ENCODE measurements at places on chromosomes 16 and 17.
A peak's percentile ranks its signal among the peaks of the same experiment; 100 is the strongest.

GRCh38 chr17:56152874-56153602 lies at the start of gene ANKFN1:
TSS of gene ANKFN1 (plus strand) at chr17:56153475. CDS start at chr17:56212668, 59,193 bp downstream.
- no peak for DNase-seq

DNA sequence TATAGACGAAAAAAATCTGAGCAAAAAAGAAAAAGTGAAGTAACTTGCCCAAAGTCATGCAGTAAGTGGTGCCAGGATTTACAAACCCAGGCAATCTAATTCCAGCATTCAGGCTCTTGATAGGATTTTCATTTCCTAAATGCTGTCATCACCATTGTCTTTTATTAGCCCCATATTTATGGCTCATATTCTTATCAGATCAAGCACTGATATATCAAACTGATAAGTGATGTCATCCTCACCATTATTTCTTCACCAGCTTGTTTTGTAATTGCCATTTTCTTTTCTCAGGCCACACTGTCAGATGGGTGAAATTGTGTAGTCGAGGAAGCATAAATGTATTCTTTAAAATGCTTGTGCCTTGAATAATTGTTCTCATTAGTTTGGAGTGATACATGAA lies 1.3 kb downstream of the RAD51C start:
- DNase-seq: no peak

DNA sequence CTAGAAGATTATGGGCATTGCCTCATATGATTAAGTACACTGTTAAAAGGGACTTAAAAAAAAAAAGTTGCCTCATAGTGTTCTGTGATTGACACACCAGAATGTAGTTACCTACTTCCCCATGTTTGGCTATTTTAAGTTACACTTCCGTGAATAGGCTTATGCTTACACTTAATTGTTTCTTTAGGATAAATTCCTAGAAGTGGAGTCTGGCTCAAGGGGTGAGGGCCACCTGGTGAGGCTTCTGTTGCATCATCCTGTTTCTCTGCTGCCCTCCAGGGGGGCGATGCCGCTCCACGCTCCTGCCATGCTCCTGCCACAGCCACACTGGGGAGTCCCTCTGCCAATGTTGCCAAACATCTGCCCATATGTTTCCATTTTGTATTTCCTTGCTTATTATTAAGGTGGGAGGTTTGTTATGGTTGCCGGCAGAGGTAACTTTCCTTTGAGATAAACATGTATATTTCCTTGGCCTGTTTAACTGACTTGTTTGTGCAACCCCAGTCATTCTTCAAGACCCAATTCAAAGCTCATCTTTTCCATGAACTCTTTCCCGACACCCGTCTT lies 73.1 kb downstream of the KSR1 start:
- no peak for DNase-seq

GRCh38 chr16:29680180-29680598 lies 1.2 kb downstream of the QPRT start:
- peak; percentile 55 for DNase-seq

GRCh38 chr16:34050787-34051320 lies 591.4 kb downstream of the TP53TG3F start:
- DNase-seq: no peak

GRCh38 chr16:10992112-10992511 lies 47.7 kb downstream of the CLEC16A start:
- peak; percentile 57 for DNase-seq

DNA sequence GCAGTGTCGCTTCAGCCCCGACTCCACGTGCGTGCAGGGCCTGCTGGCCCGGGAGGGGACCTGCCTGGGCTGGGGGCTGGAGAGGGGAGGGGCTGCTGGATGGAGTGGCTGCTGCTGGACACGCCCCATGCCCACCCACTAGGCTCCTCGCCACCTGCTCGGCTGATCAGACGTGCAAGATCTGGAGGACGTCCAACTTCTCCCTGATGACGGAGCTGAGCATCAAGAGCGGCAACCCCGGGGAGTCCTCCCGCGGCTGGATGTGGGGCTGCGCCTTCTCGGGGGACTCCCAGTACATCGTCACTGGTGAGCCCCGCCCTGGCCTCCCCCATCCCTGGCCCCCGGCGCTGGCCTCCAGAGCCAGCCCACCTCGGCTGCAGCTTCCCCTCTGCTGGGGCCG lies 2.4 kb downstream of the BRICD5 start:
- no peak for DNase-seq

DNA sequence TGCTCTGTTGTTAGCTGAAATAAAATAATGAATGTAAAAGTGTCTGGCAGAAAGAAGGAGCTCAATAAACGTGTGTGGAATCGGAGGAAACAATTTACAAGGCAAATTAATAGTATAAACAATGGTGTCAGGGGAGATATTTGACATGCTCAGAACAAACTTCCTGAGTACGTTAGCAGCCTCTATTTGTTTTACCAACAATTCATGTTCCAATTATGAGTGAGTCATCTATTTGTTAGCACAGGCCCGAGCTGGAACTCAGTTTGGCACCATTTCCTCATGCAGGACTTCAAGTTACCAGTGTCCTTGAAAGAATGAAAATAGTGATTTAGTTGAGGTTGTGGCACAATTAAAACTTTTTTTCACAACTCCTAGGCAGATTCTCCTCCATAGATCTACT lies 9.1 kb downstream of the ASIC2 start:
- peak; percentile 33 for DNase-seq

GRCh38 chr17:19313066-19313745 lies 49.3 kb downstream of the B9D1 start:
- DNase-seq: no peak

GRCh38 chr17:67912088-67912487 lies 84.2 kb downstream of the C17orf58 start:
- no peak for DNase-seq

DNA sequence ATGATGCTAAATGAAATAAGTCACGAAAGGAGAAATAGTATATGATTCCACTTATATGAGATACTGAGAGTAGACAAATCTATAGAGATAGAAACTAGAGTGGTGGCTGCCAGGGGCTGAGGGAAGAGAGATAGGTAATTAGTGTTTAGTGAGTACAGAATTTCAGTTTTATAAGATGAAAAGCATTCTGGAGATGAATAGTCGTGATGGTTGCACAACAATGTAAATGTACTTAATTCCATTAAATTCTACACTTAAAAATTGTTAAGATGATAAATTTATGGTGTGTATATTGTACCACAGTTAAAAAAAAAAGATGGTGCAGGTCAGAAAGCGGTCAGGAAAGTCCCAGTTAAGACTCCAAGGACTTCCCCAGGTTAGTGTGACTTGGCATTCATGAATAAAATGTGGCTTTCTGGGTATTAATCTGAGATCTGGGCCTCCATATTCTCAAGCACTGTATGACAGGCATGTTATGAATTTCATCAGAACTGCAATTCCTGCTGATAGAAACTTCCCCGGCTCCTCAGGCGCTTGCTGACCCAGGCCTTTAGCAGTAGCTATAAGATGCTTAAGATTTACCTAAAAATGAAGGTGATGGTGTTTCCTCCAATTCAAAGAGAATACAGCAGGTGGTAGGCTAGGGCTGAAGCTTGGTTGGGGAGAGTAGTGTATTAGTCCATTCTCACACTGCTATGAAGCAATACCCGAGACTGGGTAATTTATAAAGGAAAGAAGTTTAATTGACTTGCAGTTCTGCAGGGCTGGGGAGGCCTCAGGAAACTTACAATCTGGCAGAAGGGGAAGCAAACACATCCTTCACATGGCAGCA lies 115.3 kb upstream of the SOX9 start:
- no peak for DNase-seq

DNA sequence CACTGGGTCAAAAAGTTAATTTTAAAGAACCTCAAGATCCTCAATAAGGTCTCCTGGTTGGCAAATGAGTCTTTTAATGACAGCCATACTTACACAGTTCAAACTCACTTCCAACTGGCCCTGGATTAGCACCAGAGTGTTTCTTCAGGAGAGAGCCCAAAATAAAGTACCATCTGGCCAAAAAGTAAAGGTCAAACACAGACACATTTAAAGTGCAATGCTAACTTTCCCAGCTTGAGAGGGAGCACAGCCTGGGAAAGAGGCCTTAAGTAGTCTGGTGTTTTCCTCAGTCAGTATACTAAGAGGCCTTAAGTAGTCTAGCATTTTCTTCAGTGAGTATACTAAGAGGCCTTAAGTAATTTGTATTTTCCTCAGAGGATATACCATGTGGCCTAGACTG lies 46.6 kb upstream of the ERN1 start:
- DNase-seq: no peak

DNA sequence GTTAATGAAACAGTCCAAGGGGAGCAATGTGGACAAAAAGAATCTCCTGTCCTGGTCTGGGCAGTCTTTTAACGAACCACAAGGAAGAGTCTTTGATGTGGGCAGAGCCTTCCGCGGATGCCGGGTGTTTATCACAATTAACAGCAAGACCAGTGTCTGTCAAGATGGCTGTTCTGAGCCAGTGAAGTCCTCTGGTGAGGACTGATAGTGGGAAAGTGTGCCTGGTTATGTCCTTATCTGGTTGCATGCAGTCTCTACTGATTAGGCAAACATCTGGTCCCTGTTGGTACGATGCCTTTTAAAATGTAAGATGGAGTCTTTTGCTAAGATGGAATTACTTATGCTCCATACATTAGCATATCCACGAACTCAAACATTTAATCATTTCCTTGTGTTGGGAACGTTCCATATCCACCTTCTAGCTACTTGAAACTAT lies 88.5 kb downstream of the ZNF18 start:
- DNase-seq: no peak

- DNase-seq: no peak
Observed at GRCh38 chr16:57153841-57154240, 32.0 kb downstream of the PSME3IP1 start.

- DNase-seq: no peak
Observed at GRCh38 chr17:73093286-73093685, 798 bp upstream of the SLC39A11 start.

- DNase-seq: no peak
Observed at GRCh38 chr16:28301620-28302019, 9.3 kb downstream of the SBK1 start.

- DNase-seq: no peak
Observed at GRCh38 chr16:1053700-1054368, 18.7 kb upstream of the SSTR5 start.

DNA sequence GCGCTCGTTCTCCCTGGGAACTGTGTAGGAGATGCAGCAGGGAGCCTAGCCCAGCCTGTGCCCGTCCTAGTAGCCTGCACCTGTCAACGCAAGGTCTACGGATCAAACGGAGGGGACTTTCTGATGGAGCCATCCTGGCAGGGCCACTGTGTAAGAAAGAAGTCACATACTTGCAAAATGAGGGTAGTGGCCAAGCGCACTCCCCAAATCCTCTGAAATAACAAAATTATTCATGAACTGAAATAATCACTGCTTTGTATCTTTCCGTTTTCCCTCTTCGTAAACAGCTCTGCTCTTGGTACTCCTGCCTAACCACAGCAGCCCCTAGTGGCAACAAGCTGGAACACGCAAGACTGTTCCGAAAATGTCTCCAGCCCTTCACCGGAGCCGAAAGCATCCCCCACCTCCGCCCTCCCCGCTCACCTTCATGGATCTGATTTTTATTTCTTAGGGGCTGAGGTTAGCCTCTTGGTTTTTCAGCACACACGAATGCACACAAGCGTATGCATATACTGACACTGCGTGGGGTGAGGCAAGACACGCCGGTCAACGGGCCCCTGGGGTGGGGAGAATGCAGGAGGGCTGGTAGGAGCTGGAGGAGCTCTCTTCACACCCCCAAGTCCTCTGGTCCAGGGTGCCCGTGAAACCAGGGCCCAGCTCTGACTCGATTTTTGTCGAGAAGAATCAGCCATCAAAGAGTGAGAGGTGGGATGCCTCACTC lies 100.8 kb downstream of the ABCC12 start:
- peak; percentile 16 for DNase-seq

DNA sequence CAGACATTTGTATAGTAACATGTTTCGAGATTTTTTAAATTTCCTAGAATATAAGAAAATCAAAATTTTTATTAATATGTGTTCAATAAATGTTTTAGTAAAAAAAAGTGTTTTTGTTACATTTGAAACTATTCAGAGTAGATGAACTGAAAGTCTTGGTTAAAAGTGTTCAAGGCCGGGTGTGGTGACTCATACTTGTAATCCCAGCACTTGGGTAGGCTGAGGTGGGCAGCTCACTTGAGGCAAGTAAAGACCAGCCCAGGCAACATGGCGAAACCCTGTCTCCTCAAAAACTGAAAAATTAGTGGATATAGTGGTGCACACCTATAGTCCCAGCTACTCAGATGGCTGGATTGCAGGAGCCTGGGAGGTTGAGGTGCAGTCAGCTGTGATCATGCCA lies 16.8 kb upstream of the PHKG2 start:
- no peak for DNase-seq

DNA sequence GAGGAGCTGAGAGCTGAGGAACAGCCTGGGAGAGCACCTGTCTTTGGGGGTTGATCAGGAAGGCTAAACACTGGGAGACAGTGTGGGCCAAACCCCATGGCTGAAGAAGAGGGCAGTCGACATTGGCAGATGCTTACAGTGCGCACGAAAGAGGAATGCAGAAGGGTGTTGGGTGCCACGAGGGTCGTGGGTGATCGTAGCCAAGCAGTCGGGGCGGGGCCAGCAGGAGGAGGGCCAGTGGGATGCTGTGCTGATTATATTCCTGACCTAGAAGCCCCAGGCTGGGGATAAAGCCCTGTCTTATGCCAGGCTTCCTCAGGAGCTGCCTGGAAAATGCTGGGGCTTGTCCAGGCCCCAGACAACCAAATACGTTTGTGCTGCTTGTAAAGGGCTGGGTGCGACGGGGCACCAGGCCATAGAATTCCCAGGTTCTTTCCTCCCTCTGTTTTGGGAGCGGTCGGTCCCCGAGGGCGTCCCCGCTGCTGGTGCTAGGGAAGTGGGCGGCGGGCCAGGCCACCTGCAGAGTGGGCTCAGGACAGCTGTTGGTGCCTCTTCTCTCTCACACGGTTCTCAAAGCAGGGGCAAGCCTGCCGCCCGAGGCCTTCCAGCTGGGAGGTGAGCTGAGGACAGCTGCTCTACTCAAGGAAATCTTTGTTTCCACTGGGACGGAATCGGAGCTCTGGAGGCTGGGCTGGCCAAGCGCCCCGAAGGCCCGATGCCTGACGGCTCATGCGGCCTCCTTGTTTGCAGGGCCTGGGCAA lies 10.0 kb downstream of the C1QTNF1 start:
- no peak for DNase-seq

DNA sequence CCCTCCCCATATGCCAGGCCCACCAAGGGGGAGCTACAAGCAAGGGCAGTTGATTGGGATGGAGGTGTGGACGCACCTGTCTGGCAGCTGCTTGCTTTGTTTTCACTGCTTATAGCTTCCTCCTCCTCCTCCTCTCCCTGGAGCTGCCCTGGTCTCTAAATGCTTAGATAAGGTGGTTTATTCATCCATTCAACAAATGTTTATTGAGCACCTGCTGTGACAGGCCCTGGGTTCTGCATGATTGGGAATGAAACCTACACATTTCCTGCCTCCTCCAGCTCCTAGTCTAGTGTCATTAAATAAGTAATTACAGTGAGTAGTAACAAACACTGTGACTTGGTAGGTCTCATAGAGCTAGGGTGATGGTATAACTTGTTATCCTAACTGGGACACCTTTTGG lies 17.4 kb upstream of the MAP3K14 start:
- DNase-seq: peak; percentile 5
